ENCODE measurements at places on chromosomes 16 and 17. TPM values are rescaled to one million over a fixed set of nuclear protein-coding genes. Genes with fewer than 3 reads are reported as not detected.
A peak's percentile ranks its signal among the peaks of the same experiment; 100 is the strongest.

Gene GP1BA
- not detected for total RNA-seq

Gene TP53TG3C
- not detected for total RNA-seq

Gene PIRT
- total RNA-seq: not detected

Gene KRT28
- total RNA-seq: not detected

Gene UTS2R
- total RNA-seq: not detected

DNA sequence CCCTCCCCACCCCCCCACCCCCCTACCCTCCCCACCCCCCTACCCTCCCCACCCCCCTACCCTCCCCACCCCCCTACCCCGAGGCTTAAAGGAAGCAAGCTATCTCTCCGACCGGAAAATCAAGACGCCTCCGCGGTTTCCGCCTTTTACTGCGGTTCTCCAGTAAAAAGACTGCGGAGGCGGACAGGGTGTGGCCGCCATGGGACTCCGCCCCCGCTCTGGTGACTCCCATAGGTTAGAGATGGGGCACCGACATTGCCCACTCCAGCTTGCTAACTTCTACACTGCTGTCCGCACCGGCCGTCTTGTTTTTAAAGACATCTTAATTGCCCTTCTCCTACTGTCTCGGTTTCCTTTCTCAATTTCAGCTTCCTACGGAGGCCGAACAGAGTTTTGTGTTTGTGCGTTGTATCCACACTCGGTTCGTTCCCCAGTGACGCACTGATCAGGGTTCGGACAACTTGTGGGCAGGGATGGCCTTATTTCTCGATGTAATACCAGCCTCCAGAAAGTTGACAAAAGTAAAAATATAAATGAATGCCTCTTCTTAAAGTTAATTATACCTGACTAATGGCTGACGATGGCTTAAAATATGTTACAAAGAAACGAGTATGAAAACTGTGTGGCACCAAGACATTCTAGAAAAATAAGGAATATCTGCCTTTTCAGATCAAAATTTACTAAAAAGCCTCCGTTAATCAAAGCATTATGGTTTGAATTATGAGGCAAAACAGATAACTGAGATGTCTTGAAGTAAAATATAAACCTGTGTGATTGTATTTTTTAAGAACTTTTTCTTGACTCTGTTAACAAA, 1.1 kb upstream of the ZNF200 start:
- H3K4me1 ChIP-seq: peaks cover 4% of the 10 kb centered on the region
- peak; percentile 33 for DNase-seq
- H3K4me3 ChIP-seq: peak overlapping the region; percentile 66
- H3K27ac ChIP-seq: no peak overlapping the region
- peaks cover 13% of the 10 kb centered on the region for H3K36me3 ChIP-seq

DNA sequence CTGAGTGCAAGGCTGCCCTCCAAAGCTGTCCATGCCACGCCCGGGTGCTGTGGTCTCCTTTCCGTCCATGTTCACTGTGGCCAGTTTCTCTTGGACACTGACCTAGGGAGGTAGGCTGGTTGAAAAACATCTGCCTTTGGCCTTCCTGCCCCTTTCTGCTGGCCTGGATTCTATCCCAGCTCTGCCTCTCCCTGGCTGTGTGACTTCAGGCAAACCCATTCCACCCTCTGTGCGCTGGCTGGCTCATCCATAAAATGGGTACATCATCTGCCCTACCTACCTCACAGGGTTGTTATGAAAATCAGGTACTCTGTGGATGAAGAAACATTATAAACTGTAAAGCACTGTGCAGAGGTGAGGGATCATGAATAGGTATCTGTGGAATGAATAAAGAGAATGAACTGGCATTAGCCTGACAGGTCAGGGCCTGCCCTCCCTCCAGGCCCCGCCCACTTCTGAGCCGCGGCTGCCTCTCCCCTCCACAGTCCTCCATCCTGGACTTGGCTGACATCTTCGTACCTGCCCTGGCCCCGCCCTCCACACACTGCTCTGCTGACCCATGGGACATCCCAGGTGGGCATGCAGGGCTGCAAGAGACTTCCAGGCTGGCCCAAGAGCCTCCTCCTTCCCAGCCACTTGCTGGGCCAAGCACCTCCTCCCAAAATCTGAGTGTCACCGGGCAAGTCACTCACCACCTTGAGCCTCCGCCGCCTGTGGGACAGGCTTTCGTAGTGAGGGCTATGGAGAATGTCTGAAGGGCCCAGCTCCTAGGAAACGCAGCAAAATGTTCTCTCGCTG, 7.0 kb upstream of the SPATA20 start:
- H3K27ac ChIP-seq: peak overlapping the region; percentile 68
- peaks cover 43% of the 10 kb centered on the region for H3K4me1 ChIP-seq
- no peaks in the 10 kb centered on the region for H3K36me3 ChIP-seq
- H3K4me3 ChIP-seq: no peak overlapping the region
- peak; percentile 84 for DNase-seq
- no peaks in the 10 kb centered on the region for H3K27me3 ChIP-seq

GRCh38 chr17:78256707-78257591, 25.5 kb downstream of the TMEM235 start:
- no peaks in the 10 kb centered on the region for H3K27me3 ChIP-seq
- no peak overlapping the region for H3K27ac ChIP-seq
- peaks cover 6% of the 10 kb centered on the region for H3K4me1 ChIP-seq
- no peak overlapping the region for H3K4me3 ChIP-seq
- no peaks in the 10 kb centered on the region for H3K36me3 ChIP-seq
- DNase-seq: no peak

DNA sequence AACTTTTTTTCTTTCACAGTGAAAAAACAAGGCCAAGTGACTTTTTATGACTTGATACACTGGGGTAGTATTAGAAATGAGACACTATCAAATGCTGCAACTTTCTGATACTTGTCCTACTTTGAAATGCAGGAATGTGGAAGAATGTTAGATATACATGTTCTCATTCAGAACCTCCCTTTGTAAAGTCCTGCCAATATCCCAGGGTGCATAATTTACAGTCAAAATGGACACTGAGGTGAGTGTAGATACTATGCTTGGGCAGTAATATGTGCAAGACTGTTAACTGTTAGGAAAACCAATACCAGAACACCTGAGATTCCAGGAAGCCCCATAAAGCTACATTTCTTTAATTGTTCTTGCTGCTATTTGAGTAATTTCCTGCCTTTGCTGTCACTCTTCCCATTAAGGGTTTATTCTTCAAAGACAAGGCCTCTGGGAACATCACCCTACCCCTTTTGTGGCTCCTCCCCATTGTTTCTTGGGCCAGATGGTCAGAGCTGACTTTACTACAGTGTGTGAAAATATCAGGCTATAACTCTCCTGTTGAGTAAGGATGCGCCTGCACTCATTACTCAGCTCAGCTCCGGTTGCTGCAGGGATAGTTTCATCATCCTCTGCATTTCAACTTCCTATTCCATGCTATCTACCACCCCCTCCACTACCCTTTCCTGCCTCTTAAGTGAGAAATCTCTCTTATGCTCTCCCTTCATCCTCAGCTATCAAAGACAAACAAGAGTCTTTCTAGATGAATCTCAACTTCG, 48.7 kb downstream of the TMEM100 start:
- peak; percentile 70 for DNase-seq
- peak overlapping the region; percentile 46 for H3K27ac ChIP-seq
- H3K27me3 ChIP-seq: peaks cover 16% of the 10 kb centered on the region
- H3K36me3 ChIP-seq: no peaks in the 10 kb centered on the region

GRCh38 chr17:20120836-20121235, 111.7 kb downstream of the SPECC1 start:
- peaks cover 7% of the 10 kb centered on the region for H3K4me1 ChIP-seq
- H3K4me3 ChIP-seq: no peak overlapping the region
- no peak overlapping the region for H3K27ac ChIP-seq

DNA sequence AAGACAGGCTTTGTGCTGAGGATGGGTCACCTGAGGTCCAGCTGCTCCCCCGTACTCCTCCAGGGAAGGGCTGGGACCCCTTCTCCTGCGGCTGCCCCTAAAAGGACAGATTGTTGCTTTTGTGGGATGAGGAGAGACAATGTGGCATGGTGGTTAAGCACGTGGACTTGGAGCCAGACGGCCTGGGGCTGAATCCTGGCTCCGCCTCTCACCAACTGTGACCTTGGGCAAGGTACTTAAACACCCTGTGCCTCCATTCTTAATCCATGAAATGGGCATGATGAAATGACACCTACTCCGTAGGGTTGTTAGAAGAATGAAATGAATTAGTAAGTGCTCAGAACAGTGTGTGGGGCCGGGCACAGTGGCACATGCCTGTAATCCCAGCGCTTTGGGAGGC, 39.6 kb upstream of the PLCG2 start:
- no peaks in the 10 kb centered on the region for H3K27me3 ChIP-seq
- H3K36me3 ChIP-seq: no peaks in the 10 kb centered on the region
- no peaks in the 10 kb centered on the region for H3K4me1 ChIP-seq
- no peak for DNase-seq

DNA sequence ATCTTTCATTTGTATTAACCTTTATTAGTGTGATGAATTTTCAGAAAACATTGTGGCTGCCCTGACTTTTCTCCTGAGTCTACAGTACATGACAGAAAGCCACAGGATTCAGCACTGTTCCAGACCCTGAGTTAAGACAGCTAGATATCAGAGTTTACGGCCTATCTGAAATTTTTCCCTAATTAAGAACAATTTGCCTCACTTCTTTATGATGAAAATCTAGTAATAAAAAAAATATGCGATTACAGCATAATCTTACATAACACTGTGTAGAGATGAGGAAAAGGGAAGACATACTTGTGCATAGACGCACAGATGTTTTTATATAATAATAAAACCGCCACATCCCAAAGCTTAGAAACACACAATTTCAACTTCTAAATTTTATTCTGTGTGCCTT, 7.3 kb downstream of the SPOP start:
- no peaks in the 10 kb centered on the region for H3K27me3 ChIP-seq
- no peak for DNase-seq
- peaks cover 10% of the 10 kb centered on the region for H3K4me1 ChIP-seq
- H3K27ac ChIP-seq: no peak overlapping the region

DNA sequence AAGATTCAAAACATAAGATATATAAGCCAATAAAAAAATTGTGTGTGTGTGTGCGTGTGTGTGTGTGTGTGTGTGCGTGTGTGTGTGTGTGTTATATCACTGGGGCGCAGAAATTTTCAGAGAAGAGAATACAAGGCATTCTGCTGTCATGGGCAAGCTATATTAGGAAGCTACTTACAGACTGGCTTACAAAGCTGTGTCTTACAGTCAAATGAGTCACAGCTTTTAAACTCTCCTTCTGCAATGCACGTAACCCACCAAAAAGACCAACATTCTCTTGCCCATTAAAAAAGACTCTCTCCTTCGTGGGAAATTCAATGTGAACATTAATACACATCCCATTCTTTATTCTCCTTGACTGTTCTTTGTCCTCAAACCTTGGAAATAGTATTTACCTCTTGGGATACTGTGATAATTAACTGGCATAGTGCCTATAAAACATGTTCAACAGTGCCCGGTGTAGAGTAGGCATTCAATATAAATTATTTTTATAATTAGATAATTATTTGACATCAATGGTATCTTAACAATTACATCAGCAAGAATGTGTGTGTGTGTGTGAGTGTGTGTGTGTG, 860.4 kb upstream of the SOX9 start:
- H3K27ac ChIP-seq: no peak overlapping the region
- DNase-seq: no peak
- H3K4me1 ChIP-seq: peaks cover 5% of the 10 kb centered on the region

- no peaks in the 10 kb centered on the region for H3K4me1 ChIP-seq
- no peak overlapping the region for H3K27ac ChIP-seq
- no peaks in the 10 kb centered on the region for H3K36me3 ChIP-seq
These were observed 45.7 kb upstream of the FAM20A start for GRCh38 chr17:68646626-68647526.

- H3K4me3 ChIP-seq: no peak overlapping the region
- H3K27ac ChIP-seq: no peak overlapping the region
- H3K27me3 ChIP-seq: no peaks in the 10 kb centered on the region
- no peak for DNase-seq
- peaks cover 11% of the 10 kb centered on the region for H3K4me1 ChIP-seq
These were observed 111.4 kb downstream of the SNX29 start for GRCh38 chr16:12087901-12088421.

GRCh38 chr16:49593424-49594040, 219.9 kb downstream of the C16orf78 start:
- peaks cover 84% of the 10 kb centered on the region for H3K27me3 ChIP-seq
- H3K4me1 ChIP-seq: no peaks in the 10 kb centered on the region
- H3K36me3 ChIP-seq: no peaks in the 10 kb centered on the region

DNA sequence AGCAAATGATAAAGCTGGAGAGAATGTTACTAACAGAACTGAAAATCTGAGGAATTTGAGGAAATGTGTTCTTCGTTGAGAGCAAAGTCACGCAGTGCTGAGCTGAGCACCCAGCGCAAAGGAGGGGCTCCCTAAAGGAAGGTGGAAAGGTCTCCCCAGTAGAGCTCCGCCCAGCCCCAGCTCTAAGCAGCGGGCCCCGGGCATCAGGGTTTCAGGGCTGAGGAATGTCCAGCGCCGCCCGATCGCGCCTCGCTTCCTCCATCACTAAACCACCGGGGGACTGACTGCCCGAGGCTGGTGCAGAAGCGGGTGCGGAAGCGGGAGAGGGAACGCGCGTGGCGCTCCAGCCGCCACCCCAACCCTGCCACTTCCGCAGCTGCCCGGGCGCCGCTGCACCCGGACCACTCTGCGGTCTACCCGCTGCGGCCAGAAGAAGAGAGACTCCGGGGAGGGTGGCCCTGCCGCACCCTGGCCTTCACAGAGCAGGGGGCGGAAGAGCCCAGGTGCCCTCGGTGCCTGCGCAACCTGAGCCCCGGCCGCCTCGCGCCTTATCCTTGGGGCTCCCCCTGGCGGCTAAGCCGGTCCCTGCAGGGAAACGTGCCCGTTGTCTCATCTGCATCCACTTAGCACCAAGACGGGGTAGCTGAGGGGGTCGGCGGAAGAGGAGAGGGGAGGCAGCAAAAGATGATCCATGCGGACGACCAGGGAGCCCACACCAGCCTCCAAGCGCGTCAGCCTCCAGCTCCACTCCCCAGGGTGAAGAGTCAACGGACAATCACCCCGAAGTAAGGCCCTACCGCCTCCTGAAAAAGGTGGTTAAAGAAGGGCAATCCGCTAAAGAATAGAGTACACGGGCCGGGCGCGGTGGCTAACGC, 12.4 kb upstream of the GUCY2D start:
- no peaks in the 10 kb centered on the region for H3K36me3 ChIP-seq
- H3K4me3 ChIP-seq: peak overlapping the region; percentile 63
- peak; percentile 80 for DNase-seq
- no peaks in the 10 kb centered on the region for H3K27me3 ChIP-seq
- peaks cover 13% of the 10 kb centered on the region for H3K4me1 ChIP-seq

GRCh38 chr17:61307905-61308886, 91.4 kb upstream of the TBX2 start:
- DNase-seq: peak; percentile 69
- no peaks in the 10 kb centered on the region for H3K36me3 ChIP-seq
- no peak overlapping the region for H3K4me3 ChIP-seq
- no peaks in the 10 kb centered on the region for H3K27me3 ChIP-seq
- H3K27ac ChIP-seq: no peak overlapping the region
- peaks cover 8% of the 10 kb centered on the region for H3K4me1 ChIP-seq

GRCh38 chr16:27426423-27427408, 24.7 kb downstream of the IL21R start:
- no peak overlapping the region for H3K4me3 ChIP-seq
- no peaks in the 10 kb centered on the region for H3K36me3 ChIP-seq
- no peak overlapping the region for H3K27ac ChIP-seq
- no peaks in the 10 kb centered on the region for H3K27me3 ChIP-seq
- H3K4me1 ChIP-seq: peaks cover 9% of the 10 kb centered on the region
